EL (cell line): ENCODE measurements at places on chromosomes 2 and 18.

GRCh38 chr2:148922062-148922461 lies 47.0 kb downstream of the KIF5C start:
- no peak for DNase-seq

- DNase-seq: no peak
Measured at GRCh38 chr2:2291500-2292260, 39.4 kb downstream of the MYT1L start.

DNA sequence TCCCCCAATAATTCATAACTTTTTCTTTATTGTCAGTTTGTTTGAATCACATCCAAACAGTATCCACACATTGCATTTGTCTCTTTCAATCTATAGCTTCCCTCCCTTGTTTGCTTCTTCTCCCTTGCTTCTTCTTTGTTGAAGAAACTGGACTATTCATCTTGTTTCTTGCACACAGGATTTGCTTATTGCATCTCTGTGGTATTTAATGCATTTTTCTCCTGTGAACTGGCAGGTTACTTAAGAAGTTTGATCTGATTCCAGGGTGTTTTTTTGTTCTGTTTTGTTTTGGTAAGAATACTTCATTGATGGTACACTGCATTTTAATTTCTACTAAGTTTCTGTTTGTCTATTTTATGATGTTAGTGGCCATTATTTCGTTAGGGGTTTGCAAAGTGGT lies 166.8 kb downstream of the CAMKMT start:
- DNase-seq: peak; percentile 80

GRCh38 chr2:181552808-181553207 lies 95.6 kb downstream of the ITGA4 start:
- no peak for DNase-seq

DNA sequence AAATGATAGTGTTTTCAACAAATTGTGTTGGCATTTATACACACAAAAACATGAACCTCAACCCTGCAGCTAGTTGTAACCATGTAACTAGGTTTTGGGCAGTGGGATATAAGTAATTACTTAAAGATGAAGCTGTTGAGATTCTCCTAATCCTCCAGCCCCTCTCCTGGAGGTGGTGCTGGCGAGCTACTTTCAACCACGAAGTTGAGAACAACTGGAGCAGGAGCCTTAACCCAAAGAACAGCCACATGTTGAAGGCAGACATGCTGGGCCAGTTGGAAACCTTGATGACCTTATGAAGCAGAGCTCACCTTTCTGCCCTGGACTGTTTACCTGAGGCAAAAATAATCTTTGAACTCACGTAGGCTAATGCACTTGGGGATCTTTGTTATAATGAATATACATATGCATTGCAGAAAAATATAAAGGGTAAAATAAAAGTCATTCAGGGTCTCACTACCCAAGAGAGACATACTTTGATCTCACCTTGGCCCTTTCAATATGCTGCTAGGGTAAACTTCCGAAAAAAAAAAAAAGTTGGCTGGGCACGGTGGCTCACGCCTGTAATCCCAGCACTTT lies 89.6 kb upstream of the NPAS2 start:
- peak; percentile 75 for DNase-seq

DNA sequence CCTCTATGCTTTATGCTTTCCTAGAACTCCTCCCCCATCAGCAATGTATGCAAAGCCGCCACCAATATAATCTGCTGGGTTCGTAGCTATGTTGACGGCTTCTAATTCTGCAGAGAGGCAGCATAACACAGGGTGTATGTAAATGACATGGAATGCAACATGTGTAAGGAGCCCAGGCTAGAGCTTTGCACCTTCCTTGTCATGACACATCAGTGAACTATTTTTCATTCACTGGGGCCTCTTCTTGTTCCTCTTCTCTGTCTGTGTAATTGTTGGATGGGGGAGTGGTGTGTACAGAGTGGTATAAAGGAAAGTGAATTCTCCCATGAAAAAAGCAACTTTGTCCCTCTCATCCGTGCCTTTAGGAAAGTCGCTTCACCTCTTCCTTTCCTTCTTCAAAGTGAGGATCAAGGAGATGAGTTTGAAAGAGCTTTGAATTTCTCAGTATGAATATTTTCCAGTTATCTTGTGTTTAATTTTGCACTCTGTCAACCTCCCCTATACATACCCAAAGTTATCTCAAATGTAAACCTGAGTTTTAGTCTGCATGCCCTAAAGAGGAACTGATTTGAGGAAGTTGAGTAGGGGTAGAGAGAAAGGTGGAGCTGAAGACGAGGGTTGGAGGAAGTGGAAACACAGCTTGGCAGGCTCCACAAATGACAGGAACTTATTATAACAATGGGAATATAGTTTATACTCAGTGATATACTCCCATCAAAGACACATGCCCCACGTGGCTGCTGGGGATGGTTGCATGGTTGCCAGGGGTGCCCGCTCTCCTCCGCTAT lies 74.9 kb upstream of the ARL4C start:
- DNase-seq: peak; percentile 52

DNA sequence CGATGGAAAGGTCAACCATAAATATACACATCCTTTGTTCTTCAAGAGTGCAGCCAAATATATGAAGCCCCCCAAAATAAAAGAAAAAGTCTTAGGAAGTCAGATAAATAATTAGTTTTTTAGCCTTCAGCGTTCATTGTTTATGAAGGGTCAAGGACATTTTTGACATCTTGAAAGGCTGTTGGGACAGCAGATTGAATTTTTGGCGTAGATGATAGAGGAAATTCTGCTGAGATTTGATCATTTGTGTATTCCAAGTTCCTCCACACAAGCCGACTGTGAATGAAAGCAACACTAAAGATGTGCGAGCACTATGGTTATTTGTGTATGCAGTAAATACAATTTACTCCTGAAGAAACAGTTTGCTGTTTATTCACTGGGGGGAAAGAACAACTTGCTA lies 177.8 kb upstream of the PARD3B start:
- no peak for DNase-seq

DNA sequence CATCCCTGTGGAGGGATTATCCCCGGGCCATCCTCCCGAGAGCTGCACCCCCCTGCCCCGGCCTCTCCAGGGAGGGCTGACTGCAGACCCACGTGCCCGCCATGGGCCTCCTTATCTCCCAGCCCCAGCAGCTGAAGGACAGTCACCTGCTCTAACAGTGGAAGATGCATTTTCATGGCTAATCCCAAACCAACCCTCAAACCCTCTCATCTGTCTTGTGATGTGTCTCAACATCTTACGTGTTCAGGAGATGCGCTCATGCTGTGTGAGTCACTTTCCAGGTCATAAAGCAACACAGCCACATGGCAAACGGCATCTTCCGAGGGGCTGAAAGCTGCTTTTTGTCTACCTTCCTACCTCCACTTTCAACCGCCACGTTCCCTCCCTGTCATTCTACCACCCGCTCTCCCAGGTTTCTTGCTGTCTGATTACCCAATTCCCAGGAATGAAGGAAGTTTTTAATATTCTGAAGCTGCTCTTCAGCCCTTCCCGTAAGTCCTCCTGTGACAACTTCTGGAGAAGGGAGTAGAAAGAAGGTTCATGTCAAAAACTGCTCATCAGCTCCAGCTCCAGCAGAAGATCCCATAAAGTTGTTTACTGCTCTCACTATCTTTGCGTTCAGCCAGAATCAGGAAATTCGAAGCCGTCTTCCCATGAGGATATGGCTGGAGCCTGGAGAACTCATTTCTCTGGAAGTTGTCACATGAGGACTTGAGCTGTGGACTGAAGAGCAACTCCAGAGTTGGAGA lies 54.5 kb downstream of the MBP start:
- peak; percentile 67 for DNase-seq

DNA sequence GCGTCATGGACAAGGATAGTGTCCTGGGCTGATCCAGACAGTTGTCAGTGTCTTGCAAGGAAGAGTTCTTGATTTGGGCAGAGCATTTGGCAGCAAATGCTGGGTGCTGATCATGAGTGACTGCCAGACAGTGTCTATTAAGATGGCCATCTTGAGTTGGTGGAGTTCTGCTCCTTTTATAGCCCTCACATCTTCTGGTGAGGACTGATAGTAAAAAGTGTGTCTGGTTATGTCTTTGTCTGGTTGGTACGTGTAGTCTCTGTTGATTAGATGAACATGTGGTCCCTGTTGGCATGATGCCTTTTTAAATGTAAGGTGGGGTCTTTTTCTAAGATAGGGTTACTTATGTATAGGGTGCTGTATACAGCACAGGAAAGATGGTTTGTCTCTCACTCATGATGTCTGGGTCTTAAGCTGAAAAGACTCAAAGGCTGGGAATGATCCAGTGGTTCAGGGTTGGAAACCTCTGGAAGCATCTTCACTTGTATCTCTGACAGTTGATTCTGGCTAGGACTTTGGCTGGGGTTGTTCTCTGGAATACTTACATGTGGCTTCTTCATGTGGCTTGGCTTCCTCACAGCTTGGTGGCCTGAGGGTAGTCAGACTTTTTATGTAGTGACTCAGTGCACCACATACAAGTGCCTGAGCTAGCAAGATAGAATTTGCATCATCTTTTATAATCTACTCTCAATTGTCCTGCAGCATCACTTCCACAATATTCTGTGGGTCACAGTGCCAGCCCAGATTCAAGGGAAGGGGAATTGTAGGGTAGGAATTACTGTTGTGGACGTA lies 11.8 kb downstream of the MTX2 start:
- DNase-seq: peak; percentile 87

DNA sequence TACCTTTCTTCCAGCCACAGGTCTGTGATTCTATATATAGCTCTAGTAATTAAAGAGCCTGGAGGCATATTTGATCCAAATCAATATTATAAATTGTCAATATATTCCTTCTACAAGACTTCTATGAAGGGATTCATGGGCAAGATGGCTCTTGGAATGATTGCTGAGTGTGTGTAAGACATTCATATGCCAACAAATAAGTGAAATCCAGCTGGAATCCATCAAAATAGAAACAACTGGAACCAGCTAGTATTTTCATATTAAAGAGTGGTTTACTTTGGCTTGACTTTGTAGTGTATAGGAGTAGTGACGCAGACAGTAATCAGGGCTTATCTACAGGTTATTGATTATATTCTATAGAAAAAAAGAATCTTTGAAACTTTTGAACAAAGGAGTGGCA lies 83.4 kb downstream of the CALCRL start:
- no peak for DNase-seq

DNA sequence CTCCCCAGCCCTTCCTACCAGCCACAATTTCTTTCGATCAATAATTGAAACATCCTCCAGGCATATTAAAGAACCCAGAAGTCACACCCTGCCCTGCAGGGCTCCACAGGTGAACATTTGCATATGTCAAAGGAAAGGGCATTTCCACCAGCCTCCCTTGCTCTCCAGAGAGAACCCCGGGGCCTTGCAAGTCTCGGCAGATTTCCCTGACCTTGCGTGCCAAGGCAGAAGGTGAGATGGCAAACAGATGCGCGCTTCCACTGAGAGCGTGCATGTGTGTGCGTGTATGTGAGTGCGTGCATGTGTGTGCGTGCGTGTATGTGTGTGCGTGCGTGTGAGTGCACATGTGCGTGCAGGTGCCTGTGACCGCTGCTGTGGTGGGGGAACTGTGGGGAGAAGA lies 120.3 kb downstream of the INO80D start:
- DNase-seq: no peak

DNA sequence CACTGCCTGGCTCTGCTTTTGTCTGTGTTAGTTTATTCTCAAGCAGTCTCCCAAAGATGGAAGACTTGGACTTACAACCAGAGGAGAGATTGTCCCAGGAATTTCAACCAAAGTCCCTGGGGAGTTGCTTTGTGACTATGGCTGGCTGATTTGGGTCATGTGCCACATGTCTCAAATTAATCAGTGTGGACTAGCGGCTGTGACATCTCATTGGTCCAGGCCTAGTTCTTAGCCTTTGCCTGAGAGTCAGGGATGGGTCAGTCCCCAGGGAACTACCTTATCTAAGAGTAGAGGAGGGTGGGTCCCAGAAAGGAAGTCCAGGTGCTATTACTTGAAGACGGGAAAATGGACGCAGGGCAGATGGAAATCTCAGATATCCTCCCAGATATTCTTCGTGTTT lies 217.1 kb downstream of the ACKR3 start:
- no peak for DNase-seq

GRCh38 chr2:187906021-187906420 lies 351.8 kb upstream of the TFPI start:
- DNase-seq: no peak

DNA sequence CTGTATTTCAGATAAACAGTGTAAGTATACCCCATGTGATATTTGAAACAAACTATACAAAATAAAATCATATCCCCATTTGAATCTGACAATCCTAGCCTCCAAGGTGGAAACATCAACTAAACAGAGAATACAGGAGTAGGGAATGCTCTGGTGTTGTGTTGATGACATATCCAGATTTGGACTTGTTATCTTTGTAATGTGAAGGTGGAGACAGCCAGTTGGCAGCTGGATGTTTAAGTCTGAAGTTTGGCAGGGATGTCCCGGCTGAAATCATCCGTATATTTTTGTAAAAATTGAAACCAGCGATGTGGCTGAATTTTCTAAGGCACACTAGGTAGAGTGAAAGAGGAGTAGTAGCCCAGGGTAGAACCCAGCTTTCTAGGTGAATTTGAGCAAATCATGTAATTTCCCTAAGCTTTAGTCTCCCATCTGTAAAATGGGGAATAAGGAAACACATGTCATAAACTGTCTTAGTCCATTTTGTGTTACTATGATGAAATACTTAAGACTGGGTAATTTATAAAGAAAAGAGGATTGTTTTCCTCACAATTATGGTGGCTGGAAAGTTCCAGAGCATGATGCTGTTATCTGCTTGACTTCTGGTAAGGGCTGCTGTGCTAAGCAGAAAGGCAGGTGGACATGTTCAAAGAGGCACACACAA lies 246.6 kb upstream of the APCDD1 start:
- no peak for DNase-seq

DNA sequence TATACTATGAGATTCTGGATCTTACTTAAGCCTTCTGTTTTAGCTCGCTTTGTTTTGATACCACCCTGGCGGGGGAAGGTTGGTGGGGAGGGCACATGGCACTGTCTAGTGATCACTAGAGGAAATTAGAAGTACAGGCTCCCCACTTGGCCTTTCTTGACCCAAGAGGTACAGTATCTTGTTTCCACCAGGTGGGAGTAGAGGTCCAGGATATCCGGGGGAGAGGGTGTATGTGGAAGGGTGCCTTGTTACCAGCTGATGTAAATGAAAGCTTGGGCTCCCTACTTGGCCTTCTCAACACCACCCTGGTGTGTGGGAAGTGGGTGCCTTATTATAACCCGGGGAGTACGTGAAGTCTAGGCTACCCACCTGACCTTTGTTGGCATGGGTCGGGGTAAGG lies 7.5 kb downstream of the GALNT1 start:
- DNase-seq: no peak

DNA sequence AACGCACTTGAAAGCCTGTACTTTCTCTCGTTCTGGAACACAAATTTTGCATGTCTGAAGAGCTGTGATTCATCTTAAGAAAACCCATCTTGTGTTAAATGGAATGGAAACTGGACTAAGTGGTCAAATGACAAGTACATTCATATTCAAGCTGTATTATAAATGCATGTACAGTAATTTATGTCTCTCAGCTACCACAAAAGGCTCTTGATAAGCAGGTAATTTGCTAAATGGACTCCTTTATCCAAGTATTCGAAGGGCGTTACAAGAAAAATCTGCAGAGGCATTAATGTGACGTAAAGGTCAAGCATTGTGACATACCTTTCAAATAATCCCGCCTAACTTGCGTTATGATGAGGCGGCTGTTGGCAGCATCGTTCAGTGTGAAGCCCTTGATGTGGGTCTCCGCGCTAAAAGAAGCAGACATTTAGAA lies 66.6 kb downstream of the ABCG8 start:
- DNase-seq: no peak

GRCh38 chr2:47003641-47004427 lies 88.2 kb upstream of the MCFD2 start:
- DNase-seq: peak; percentile 44
